ENCODE measurements at places on chromosomes 7 and 10.

GRCh38 chr7:143303733-143304132 is 12.2 kb upstream of the CLCN1 start:
- DNase-seq, result no peak

DNA sequence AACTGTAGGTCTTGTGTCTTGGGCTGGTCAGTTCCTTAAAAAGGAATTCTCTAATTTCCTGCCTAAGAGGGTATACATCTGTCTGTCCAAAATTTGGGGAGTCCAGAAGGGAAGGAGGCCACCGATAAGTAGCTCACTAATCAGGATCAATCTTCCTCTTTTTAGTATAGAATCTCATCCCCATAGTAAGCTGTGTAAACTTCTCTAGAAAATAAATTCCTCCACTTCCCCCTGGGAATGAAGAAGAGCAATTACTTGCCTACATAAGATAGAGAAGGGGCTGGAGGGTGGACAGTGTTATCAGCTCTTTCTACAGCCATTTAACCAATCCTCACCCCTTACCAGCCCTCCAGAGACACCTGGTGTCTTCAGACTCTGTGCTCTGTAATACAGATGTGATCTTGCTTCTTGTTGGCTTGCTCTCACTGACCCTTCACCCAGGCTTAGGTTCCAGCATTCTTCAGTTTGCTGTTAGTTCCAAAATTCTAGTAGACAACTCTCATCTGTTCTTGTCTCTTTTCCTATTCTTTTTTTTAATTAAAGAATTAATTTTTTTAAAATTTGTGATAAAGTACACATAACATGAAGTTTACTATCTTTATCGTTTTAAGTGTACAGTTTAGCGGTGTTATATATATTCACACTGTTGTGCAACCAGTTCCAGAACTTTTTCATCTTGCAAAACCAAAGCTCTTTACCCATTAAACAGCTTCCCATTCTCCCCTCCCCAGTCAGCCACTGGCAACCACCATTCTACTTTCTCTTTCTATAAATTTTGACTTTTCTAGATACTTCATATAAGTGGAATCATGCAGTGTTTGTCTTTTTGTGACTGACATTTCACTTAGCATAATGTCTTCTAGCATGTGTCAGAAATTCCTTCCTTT is 6.5 kb upstream of the PRKAR2B start:
- no peak for DNase-seq

DNA sequence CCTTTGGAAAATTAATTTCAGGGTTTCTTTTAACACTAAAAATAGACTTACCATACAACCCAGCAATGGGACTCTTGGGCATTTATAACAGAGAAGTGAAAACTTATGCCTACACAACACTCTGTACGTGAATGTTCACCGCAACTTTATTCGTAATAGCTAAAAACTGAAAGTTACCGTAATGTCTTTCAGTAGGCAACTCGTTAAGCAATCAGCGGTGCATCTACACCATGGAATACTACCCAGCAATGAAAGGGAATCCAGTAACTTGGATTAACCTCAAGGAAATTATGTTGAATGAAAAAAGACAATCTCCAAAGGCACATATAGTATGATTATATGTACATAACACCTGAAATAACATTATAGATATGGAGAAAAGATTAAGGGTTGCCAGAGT is 16.2 kb downstream of the CCDC3 start:
- no peak for DNase-seq

GRCh38 chr7:118350260-118350659 is 125.8 kb downstream of the ANKRD7 start:
- DNase-seq, result no peak

DNA sequence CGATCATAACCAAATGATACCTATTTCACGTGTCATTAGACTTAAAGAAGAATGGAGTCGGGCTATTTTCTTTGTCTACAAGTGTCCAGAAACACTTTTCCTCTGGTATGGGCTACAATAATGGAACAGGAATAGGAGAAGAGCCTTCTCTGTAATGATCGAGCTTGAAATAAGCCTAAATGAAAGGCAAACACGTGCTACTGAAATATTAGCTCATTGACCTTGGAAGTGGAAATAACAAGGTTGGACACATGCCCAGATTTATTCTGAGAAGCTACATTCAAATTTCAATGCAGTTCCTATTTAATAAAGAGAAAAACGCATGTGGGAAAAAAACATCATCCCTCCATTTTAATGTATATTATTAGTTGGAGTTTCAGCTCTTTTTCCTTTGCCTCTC is 254.7 kb upstream of the PTER start:
- DNase-seq, result no peak

DNA sequence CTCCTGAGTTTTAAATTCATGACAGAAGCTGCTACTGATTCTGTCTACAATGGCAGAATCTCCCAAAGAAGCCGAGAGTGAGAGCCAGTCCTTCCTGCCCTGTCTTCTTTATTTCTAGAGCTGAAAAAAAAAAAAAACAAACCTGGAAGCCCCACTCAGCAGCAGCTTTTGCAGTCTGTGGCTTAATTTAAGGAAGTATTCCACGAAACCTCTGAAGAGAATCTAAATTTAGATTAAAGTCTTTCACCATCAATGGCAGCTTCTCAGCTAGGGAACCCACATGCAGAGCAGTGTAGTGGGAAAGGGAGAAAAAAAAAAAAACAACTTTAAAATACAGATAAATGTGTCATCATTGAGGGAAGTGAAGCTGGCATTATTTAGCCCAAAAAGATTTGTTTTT is 23.4 kb downstream of the SMURF1 start:
- DNase-seq, result no peak
